ENCODE measurements at places on chromosomes 7 and 10. TPM values are rescaled to one million over a fixed set of nuclear protein-coding genes. Genes with fewer than 3 reads are reported as not detected.

- no peak for DNase-seq
Observed at GRCh38 chr7:7932553-7932952, 36.0 kb upstream of the GLCCI1 start.

Gene SEMA4G
- 2.7 TPM for total RNA-seq

- DNase-seq: no peak
Observed at GRCh38 chr7:2470204-2471021, 5.8 kb downstream of the GRIFIN start.

- no peak for DNase-seq
Observed at GRCh38 chr7:135510592-135511183, 786 bp upstream of the CNOT4 start.

DNA sequence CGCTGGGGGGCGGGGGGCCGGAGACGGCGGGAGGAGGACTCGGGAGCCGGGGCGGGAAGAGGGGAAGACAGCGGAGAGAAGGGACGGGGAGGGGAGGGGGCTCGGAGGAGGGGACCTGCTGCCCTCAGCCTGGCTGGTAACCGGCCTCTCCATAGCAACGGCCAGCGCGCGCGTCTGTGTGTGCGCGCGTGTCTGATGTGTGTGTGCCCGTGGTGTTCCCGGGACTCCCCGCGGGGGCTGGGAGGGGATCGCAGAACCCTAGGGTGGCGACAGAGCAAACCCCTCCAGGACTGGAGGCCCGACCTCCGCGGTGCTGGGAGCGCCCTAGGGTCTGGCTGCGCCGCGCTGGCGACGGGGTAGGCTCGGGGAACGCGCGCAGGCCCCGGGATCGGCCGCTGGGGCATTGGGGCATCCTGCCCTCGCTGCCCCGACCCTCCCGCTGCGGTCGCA is 356.3 kb downstream of the DNAJB6 start:
- no peak for DNase-seq

GRCh38 chr7:70630818-70631457 is 501.0 kb upstream of the GALNT17 start:
- DNase-seq: peak; percentile 54

Gene ASB15
- total RNA-seq: 18.9 TPM

DNA sequence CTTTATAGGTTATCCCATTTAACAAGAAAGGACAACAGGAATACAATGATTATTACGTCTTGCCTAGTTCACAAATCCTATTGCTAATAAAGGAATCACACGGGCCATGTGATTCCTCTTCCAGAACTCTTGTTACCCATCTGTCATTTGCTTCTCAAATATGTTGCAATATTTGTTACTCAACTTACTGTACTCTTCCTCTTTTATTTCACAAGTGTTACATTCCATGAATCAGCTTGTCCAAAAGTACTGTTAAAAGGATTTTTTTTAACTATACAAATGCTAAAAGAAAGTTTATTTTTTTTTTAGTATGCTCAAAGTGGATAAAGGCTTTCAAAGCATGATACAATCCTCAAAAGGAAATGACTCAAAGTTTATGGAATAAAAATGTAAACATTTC is 3.9 kb upstream of the CD36 start:
- DNase-seq: no peak
